Astrocyte of the spinal cord (primary cell): ENCODE measurements at places on chromosomes 11 and 22.

- no peak for DNase-seq
These were observed 22.9 kb downstream of the SYTL2 start for GRCh38 chr11:85787809-85788760.

GRCh38 chr11:118202599-118203422 is 22.0 kb downstream of the JAML start:
- DNase-seq = no peak

DNA sequence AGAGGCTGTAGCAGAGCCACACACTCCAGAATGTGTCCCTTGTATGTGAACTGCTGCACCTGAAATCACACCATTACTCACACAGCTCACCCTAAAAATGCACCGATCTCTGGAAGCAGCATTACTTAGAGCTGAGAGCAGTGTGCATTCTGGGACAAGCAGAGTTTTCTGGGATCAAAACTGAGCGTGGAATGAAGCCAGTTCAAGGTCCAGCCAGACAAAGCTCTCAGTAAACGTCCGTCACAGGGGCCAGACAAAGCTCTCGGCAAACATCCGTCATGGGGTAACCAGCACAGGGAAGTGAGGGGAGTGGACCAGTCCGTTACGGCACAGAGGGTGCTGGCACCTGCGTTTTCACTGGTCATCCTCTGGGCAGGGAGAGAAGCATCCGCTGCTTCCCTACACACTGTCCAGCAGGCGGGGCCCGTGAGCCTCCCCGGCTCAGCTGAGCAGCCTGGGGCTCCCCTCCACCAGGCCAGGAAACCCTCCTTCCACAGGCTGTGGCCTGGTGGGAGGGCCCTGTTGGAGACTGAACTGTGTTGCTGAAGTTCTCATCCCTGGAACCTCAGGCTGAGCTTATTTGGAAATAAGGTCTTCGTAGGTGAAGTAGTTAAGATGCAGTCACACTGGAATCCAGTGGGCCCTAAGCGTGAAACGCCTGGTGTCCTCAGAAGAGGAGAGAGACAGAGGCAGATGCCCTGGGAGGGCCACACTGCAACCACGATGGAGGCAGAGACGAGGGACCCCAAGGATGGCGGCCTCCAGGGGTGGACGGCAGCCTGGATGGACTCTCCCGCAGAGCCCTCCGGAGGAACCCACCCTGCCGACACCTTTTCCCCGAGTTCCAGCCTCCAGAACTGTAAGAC is 883.9 kb downstream of the BRD1 start:
- no peak for DNase-seq

DNA sequence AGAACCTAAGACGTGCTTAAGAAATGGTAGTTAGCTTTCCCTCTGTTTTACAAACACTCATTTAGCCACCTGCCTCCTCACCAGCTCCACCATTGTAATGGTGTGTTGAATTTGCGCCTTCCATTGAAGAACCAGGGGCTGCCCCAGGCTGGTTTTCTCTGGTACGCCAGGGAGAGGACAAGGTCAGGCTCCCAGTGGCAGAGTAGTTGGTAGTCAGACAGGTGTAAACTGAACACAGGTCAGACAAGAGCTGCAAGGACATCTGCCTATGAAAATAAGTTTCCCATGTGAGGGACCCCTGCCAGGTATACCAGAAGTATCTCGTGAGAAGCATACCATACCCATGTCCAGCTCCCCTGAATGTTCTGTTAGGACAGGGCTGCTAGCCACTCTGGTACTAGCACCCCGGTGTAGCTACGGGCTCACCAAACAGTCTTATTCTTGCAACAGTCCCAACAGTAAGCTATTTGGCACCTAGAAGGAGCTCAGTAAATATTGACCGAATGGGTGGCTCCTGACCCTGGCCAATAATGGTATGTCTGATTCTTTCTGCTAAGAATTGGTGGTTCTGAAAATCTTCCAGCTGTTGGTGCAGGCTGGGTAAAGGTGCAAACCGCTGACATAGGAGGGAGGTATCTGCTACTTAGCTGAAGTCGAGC is 359.0 kb downstream of the LARGE1 start:
- no peak for DNase-seq

- no peak for DNase-seq
These were observed 39.3 kb upstream of the RFPL3 start for GRCh38 chr22:32318361-32318760.

- no peak for DNase-seq
These were observed at the start of gene MS4A4A for GRCh38 chr11:60280412-60280811. TSS of gene MS4A4A (plus strand) at chr11:60280666. CDS start at chr11:60280676, 10 bp downstream.

GRCh38 chr22:32631507-32632255 is 157.1 kb downstream of the FBXO7 start:
- no peak for DNase-seq

- DNase-seq = no peak
These were observed 45.4 kb upstream of the GLYAT start for GRCh38 chr11:58776891-58777710.

GRCh38 chr11:1949302-1949701 is 2.2 kb downstream of the MRPL23 start:
- no peak for DNase-seq

GRCh38 chr11:94647926-94648325 is 80.8 kb downstream of the PIWIL4 start:
- no peak for DNase-seq

DNA sequence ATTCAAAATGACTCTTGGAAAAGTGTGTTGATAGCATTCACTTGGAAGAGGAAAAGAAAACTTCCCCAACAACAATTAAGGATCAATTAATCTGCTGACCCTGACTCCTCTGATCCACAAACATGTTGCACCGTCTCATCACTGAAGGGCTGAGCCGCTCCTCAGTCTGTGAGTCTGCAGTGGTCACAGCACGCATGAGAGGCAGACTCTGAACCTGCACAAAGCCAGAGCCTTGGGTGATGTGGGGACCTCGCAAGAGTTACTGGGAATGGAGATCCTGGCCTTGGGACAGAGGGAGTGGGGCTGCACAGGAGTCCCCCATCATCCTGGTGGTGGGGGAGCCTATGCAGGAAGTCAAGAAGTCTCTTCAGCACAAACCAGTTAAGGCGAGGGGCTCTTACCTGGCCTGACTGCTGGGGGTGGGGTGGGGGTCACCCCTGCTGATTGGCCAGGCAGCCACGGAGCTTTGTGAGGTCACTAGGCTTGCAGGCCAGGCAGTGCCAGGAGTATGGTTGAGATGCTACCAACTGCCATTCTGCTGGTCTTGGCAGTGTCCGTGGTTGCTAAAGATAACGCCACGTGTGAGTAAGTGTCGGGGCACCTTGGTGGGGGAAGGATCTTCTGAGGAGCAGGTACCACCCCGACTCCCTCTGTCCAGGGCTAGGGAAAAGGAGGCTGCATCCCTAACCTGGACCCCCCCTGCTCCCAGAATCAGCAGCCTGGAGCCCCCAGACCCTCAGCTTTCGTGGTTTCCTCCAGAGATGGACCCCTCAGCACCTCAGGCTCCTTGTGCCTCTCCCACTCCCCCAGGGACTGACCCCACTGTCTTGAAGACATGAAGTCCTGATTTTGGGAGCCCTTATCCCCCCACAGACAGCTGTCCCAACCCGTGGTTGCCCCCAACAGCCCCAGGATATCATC is at the start of gene ACR:
TSS of gene ACR (plus strand) at position 477 of the 921 bp plus-strand sequence. CDS start at position 509, 32 bp downstream.
- no peak for DNase-seq

- DNase-seq = no peak
These were observed 8.0 kb upstream of the NAALADL1 start for GRCh38 chr11:65066315-65066714.

DNA sequence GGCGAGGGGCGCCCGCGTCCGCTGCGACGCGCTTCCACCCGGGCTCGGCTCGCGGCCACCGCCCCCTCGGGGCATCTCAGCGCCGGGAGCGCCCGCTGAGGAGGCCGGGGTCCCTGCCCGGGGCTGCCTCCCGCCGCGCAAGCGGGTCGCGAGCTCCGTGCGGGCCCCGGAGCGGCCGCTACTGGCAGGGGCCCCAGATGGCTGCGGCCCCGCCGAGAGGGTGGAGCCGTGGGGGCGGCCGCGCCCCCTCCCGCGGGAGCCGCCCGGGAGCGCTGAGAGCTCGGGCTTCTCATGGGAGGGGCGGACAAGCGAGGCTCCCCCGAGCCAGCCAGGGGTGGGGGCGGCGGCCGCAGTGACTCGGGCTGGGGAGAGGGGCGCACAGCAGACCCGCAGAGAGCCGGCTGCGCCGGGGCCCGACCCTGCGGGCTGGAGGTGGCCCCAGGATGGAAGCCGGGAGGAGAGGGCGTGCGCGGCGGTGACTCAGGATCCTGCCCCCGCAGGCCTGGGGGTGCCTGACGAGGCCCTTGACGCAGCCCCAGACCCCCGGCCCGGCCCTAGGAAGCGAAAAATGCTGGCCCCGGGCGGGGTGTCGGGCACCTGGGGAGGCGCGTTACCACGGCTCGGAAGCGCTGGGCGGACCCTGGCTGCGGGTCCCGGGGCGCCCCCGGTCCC is 603 bp upstream of the ZFTA start:
- peak; percentile 36 for DNase-seq

DNA sequence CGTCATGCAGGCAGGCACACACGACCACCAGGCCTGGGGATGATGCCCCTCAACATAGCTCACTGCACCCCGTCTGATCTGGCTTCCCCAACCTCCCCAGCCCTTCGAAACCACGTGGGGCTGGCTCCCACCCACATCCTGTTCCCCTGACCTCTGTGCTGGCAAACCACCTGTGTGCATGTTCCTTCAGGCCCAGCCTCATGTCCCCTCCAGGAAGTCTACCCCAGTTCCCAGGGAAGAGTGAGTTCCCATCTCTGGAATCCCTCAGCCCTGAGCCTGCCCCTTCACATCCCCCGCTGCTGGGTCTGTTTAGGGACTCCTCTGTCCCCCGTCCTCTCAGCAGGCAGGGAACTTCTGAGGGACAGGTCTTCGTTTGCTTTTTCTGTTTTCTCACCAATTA is 7.1 kb downstream of the SLC7A4 start:
- no peak for DNase-seq

DNA sequence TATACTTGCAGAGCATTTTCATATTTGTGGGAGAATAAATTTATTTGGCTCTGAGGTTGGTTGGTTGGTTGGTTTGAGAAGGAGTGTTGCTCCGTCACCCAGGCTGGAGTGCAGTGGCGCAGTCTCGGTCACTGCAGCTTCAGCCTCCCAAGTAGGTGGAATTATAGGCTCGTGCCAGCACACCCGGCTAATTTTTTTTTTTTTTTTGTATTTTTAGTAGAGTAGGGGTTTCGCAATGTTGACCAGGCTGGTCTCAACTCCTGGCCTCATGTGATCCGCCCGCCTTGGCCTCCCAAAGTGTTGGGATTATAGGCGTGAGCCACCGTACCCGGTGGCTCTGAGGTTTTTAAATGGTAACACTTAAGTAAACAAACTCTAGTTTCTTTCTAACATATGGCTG is 161.1 kb downstream of the TEAD1 start:
- no peak for DNase-seq

- no peak for DNase-seq
These were observed 49.9 kb upstream of the TRIM77 start for GRCh38 chr11:89660234-89660633.
